ENCODE measurements at places on chromosomes 4 and X.

- no peak for DNase-seq
Observed at GRCh38 chrX:18702362-18703195, 4.9 kb upstream of the PPEF1 start.

- DNase-seq = no peak
Observed at GRCh38 chr4:155582041-155582440, 84.6 kb upstream of the GUCY1A1 start.

DNA sequence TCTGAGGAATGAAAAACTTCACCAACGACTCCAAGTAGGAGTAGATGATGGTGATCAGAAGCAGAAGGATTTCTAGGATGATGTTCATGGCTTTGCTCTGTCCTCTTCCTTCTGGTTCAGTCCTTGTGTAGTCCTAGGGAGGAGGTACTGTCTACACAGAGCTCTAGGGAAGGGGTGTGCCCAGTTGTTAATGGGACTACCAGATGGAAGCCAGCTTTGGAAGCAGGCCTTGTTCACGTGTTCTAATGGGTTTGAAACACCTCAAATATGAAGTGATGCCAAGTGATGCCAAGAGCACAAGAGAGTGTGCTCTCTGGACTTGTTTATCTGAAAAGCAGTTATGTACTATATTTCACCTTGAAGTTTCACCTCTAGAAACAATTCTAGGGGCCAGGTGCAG is at the start of gene HSD17B13:
TSS of gene HSD17B13 (minus strand) at position 129 of the 400 bp plus-strand sequence. CDS start at position 88, 41 bp downstream.
- no peak for DNase-seq

GRCh38 chrX:107107459-107107858 is 11.2 kb downstream of the RBM41 start:
- no peak for DNase-seq

- no peak for DNase-seq
Observed at GRCh38 chrX:17495052-17495451, 120.1 kb downstream of the NHS start.

GRCh38 chr4:13857800-13858199 is 230.3 kb upstream of the BOD1L1 start:
- DNase-seq = no peak

- DNase-seq = no peak
Observed at GRCh38 chr4:54333657-54334056, 104.6 kb downstream of the PDGFRA start.

- no peak for DNase-seq
Observed at GRCh38 chrX:151871244-151871643, 41.4 kb upstream of the MAGEA4 start.

- no peak for DNase-seq
Observed at GRCh38 chr4:157165935-157166610, 54.5 kb upstream of the GRIA2 start.

DNA sequence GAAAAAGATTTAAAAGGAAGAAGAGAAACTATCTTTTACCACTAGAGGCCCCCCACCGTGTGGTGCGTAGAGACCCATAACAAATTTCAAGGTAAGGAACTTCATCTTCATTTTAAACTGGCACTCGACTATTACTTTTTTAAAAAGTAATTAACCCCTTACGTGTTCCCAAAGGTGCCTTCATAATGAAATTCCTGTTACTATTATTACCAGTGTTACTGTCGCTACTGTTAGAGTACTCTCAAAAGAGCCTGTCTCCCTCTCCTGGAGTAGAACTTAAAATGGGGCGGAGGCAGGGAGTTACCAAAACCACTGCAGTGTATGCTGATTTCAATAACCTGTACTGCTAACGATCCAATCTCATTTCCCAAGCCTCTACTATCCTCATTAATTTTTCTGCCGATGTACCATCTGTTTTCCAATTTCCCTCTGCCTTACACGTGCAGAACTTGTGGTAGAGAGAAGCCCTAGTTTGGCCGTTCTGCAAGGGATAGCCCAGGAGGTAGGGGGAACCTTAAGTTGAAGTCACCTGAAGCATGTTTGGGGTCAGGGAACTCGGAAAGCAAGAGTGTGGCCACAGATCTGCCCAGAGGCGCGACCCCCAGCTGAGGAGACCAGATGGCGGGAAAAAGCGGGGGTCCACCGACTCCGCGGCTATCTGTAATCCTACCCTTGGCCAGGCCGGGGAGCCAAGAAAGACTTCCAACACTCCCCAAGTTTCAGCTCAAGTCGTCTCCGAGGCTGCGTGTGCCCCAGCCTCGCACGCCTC is 720 bp upstream of the STK26 start:
- DNase-seq = no peak

DNA sequence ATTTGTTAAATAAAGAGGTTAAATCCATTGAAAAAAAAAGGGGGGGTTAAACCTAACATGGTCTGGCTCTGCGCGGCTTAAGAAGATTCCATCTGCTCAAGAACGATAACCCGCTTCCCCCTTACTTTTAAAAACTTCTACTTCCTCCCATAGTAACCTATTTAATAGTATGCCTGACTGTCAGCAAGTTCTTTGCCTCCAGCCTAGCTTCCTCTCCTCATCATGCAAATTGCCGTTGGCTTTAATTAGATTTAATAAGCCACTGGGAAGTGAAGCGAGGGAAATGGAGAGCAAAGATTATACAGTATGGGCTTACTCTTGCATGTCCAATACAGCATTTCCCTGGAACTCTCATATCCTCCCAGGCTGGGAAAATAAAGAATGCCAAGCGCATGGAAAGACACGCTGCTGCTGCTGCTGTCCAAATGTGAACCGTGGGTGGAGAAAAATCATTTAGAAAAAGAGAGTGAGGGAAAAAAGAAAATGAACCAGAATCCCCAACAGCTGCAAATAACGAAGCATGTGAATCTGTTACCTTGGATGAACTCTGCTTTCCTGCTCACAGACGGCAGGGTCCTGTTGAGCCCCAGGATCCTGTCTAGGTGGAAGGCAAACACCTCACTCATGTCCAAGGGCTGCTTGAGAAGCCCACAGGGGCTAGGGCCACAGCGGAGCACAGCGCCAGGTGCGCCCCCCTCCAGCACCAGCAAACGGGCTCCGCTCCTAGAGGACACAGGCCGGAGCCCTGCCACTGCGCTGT is 2.7 kb downstream of the GASK1B start:
- DNase-seq = no peak

GRCh38 chr4:116561768-116562167 is 523.6 kb downstream of the TRAM1L1 start:
- DNase-seq = no peak

- DNase-seq = no peak
Observed at GRCh38 chrX:16124201-16124600, 836 bp downstream of the GRPR start.

DNA sequence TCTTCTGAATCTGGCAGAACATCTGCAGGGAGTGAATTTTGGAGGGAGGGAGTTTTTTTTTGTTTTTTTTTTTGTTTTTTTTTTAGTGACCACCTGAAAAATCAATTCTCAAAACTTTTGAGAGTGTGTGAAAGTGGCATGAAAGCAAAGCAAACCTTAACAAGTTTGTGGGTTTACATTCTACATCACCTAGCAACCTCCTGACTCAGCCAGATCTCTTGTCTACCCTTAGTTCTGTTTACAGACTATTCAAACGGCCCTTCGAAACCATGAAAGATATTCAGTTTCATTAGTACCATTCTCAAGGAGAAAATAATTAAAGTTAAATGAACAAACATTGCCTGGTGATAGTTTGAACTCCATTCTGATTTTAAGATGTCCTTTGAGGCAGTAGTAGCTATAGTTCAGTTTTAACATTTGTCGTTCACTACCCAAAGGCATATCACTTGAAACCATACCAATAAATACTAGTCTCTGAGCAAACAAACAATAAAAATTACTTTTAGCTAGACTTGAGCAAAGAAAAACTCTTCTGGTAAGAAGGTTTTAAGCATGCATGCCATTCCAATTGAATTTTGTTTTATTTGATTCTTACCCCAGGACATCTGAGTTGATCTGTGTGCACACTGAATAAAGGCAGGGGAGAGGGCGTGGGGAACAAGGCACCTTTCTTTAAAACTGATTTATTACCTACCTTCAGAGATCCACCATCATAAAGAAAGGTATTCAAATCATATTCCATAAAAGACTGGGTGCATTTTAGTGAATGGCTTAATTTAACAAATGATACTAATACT is 137.7 kb downstream of the ARX start:
- DNase-seq = no peak

- DNase-seq = no peak
Observed at GRCh38 chrX:1190596-1191145, 21.8 kb downstream of the CRLF2 start.

- DNase-seq = no peak
Observed at GRCh38 chr4:128769011-128769410, 40.5 kb upstream of the JADE1 start.

DNA sequence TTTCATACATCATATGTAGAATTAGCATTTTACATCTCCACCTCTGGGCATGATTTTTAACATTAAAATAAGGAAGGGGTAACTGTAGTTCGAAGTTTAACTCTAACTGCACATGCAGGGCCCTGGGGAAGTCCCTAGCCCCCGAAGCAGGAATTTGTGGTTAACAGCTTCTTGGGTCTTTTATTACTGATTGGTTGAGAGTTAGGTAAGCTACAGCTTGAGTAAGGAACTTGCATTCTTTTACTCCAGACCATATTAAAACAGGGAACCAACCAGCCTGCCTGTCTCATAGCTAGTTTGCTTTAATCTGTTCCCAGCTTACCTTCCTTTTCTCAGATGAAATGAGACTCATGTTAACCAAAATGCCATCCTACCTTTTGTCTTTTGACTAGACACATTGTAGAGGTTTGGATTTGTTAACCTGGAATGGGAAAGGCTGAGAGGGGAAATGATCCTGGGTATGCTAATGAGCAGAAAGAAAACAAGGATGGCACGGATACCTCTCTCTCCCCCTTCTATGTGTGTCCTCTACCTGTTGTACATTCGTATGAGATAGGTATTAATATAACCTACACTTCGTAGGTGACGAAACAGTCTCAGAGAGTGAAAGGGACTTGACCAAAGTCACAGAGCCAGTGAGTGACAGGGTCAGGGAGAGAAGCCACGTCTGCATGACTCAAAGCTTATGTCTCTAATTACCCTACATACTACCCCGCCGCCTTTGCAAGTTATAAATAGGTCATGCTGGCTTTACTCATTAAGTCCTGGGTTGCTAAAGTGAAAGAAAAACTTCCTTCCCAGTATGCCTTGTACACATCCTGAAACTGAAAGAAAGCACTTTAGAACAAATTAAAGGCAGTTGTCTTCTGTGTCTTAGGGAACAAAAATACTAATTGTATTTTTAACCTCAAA is 119.5 kb upstream of the AFF2 start:
- DNase-seq = no peak

- no peak for DNase-seq
Observed at GRCh38 chr4:8503801-8504200, 63.2 kb downstream of the TRMT44 start.

GRCh38 chr4:85039526-85039925 is 73.0 kb upstream of the WDFY3 start:
- DNase-seq = no peak

DNA sequence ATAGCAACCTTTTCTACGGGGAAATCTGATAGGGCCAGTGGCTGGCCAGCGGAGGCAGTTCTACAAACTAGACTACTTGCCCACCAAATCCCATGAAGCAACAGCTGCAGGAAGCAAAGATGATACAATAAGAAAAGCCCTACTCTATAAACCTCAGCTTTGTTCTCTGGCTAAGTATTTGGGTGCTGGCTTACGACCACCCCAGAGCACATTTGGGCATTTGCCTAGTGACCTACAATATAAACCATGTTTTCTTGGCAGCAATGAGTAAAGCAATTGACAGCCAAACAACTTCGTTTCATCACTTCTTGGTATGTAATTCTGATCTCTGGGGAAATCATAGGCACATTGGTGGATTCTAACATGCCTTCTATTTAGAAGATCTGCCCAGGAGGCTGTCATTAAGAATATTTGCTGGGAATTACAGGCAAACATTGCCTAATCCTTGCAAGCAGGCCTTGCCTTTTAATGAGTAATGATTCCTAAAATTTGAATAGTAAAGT is 7.5 kb upstream of the LHFPL1 start:
- no peak for DNase-seq

DNA sequence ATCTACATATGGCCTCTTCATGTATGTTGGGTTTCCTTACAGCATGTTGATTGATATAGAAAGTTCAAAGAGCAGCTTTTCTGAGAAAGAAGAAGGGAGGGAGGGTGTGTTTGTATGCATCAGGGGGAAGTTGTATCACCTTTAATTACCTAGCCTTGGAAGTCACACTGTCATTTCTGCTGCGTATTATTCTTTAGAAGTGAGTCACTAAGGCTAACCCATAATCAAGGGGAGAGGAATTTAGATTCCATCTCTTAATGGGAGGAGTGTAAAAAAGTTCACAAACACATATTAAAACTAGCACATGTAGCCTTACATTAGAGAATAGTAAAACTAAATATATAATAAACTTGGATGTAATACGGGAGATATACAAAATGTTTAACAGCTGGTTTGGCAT is 86.5 kb upstream of the CBLL2 start:
- no peak for DNase-seq

DNA sequence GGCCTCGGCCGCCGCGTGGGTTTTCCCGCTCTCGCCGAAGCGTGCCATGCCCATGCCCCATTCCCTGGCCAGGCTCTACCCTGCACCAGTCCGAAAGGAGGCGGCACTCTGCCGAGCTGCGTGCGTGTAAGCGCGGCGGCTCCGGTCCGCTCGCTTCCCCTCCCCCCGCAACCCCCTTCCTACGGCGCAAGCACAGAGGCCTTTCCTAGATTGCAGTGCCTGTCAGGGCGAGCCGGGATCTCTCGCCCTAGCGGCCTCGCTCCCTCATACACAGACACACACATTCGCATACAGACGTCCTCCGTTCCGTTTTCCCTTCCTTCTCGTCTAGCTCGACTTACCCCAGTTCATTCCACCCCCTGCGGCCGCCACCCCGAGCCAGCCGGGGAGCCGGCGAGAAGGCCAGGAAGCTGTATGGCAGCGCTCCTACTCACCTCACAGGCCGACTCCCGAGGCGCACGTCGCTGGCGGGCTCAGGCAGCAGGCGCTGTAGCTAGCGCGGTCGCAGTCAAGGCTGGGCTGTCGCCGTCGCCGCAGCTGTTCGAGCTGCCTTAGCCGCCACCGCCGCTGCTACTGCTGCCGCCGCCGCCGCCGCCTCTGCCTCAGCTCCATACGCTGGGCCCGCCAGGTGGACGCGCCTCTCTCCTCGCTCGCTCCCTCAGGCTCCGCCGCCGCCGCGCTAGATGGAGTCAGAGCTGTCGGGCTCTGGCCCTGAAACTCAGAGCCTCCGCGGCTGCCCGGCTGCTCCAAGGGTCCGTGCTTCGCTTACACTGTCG is 615 bp downstream of the NEXMIF start:
- DNase-seq = no peak

GRCh38 chrX:82842286-82842685 is 665.8 kb upstream of the POU3F4 start:
- DNase-seq = no peak

- no peak for DNase-seq
Observed at GRCh38 chr4:79872738-79873137, 200.3 kb downstream of the ANTXR2 start.

Measured in esophagus squamous epithelium (tissue), 5 donors.